ENCODE measurements at places on chromosomes 1 and 21.

GRCh38 chr1:82466891-82467290, 666.2 kb downstream of the ADGRL2 start:
- DNase-seq: no peak

GRCh38 chr1:111499026-111499785, 4.2 kb downstream of the ADORA3 start:
- no peak for DNase-seq

DNA sequence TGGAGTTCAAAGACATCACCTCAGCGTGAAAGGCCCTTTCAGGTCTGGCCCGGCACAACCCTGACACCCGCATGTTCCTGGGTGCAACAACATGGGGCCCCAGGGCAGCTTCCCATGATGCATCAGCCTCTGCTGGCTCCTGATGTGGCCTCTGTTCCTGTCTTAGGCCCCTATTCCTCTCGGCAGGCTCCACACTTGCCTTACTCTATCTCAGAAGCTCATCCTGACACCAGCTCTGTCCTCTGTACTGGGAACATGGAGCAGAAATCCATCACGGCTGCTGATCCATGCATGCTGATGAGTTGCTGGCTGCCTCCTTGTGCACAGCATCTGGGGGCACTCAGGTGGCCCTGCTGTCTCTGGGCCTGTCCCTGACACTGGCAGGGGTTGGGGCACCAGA, 74.6 kb downstream of the ADARB1 start:
- DNase-seq: no peak

DNA sequence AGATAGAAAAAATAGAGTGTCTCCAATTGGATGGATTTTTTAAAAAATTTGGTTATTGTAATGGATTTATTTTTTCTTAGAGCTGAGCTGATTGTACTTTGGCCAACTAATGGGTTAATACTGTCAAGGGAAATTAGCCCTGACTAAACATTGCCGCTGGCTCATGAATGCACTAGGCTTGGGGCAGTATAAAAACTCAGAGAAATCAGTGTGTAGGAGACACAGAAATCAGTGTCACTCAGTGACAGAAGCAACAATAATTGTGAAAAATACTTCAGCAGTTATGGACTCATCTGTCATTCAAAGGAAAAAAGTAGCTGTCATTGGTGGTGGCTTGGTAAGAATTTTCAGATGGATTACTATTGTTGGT, at the start of gene KMO:
TSS of gene KMO (plus strand) at position 217 of the 370 bp plus-strand sequence. CDS start at position 284, 67 bp downstream.
- DNase-seq: no peak

DNA sequence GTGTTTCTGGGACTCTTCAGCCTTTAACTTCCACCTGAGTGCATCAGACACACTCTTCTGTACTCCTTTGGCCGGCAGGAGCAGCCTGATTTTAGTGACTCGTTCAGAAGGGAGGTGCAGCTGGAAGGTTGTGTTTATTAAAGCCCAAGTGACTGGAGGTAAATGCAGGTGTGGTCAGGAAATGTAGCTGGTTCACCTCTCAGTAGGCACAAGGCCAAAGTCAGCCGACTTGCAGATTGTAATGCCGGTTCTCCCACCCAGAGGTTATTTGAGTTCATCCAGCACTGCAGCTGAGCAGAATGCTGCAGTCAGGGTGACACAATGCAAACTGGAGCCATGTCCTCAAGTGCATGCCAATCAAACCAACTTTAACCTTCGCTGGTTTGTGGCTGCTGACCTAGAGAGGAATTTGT, 91.5 kb downstream of the SPATA46 start:
- DNase-seq: no peak

DNA sequence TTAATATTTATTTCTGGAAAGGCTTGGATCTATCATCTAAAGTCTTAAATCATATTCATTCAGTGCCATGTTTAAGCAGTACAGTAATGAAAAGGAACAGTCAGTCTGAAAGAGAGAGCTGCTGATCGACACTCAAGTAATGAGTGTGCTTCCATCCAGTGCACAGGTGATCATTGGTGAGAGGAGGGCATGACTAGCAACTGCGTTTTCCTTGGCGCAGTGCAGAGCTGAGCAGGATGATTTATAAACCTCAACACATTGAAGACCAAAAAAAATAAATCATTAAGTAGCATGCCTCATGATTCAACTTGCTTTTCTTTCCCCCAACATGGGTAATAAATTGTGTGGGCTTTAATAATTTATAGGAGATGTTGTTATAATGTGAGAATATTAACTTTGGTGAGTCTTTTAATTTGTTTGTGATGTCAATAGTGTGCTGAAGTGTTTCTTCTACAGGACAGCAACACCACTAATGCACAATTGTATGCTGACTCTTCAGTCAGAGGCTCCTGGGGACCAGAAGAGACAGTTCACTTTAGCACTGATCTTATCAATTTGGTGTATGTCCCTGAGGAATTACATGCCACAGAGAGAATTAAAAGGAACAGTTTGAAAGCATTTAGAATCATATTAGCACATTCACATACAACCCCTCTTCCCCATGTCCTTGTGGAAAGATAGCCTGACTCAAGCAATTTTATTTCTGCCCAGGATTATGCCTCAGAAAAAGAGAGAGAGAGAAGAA, 199.7 kb upstream of the ADGRL2 start:
- DNase-seq: no peak

DNA sequence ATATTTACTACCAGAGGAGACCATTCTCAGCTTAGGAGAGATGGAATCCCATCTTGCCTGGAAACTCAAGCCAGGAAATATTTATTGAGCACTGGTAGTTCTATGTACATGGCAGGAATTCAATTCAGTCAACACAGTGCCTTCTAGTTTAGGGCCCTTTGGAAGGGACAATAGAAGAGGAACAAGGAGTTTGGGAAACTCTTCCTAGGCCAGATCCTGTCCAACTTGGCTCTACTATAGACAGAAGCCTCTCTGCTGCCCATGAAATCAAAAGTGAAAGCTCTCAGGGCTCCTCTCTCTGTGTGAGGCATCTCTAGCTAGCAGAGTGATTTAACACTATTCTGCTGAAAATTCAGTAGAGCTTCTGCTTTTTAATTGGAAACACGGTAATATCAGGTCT, 244.6 kb upstream of the MAP1LC3C start:
- DNase-seq: no peak

DNA sequence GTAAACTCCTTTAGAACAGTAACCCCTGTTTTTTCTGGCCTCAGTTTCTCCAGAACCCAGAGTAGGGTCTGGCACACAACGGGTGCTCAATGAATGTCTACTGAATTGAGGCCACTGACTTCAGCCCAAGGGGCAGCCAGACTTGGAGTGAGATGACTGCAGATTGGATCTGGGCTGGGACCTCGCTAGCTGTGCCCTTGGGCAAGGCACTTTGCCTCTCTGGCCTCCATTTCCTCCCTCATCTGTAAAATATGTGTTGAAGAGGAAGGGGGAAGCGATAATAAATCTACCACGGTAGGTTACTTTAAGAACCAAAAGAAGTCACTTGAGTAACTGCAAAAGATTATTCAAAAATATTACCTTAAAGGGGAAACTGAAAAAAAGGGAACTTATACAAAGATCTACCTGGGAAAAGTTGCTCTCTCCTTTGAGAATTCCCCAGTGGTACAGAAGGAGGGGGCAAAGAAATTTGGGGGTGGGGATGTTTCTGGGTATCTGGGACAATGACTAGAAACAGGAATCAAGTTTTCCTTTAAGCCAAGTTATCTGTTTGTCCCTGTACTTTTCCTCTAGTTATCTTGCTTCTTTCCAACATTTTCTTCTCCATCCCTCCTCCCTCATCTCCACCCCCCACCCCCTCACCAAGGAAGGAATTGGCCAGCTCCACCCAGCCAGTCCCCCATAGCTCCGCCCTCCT, 394 bp upstream of the GRHL3 start:
- no peak for DNase-seq

GRCh38 chr1:174491606-174492005, 43.8 kb downstream of the GPR52 start:
- DNase-seq: no peak

DNA sequence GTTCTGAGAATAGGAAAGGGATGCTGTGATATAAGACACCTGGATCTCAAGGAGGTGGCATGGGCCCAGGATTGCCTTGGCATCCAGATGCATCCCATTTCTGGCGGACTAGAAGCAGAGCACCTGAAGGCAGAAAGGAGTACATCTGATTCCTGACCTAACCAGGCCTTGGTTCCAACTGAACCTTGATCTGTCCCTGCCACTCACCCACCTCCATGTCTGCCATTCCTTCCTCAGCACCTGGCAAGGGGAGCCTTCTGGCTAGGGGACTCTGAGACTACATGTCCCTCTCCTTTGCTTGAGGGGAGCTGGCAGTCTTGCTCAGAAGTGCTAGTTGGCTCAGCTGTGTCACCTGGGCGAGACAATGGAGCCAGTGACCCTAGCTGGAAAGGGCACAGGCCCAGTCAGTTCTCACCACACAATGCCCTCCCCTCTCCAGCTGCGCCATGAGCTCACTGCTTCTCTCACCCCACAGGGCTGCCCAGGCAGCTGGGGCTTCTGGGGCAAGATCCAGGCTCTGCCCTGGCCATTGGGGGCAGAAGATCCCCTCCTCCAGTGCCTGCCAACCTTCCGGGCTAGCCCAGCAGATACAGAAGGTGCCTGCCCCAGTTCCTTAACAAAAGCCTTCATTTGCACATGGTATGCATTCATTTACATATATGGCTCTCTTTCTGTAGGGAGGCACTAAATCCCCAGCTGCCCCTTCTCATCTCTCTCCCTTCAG, 2.9 kb downstream of the IGSF8 start:
- no peak for DNase-seq

DNA sequence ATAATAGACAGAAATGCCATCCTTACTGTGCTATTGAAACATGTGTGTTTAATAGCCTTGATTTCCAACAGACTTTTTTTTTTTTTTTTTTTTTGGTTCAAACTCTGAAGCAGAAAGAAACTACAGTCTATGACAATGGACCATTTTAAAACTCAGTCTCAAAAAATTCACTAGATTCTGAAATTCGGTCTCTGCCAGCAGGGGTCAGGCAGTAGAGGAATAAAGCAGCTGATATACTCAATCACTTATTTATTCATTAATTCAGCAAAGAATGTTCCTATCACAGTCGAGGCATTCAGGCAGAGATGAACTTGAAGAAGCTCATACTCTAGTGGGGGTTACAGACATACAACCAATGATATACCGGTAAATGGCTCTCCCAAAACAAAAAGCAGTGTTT, 260.9 kb upstream of the DMRTA2 start:
- DNase-seq: no peak

- no peak for DNase-seq
These were observed 38.3 kb upstream of the MAP10 start for GRCh38 chr1:232766904-232767303.

DNA sequence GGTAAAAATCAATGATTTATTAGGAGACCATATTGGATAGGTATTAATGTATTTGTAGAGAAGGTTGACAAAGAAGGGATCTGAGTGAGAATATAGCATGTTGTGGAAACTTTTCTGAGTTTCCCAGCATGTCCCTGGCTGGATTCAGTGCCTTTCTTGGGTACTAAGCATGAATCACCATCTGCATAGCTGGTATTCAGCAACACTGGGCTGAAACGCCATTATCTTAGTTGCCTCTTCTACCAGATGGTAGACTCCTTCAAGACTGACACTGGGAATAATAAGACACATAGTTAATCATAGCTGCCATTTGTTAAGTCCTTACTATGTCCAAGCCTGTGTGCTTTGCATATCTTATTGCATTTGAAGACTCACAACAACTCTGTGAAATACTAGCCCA, 45.5 kb downstream of the ATP5PF start:
- DNase-seq: no peak

- peak; percentile 25 for DNase-seq
These were observed 462 bp upstream of the TLCD4 start for GRCh38 chr1:95116580-95117206.

- DNase-seq: no peak
These were observed 37.4 kb upstream of the CCDC27 start for GRCh38 chr1:3714814-3715213.

GRCh38 chr1:47568763-47569162, 130.9 kb downstream of the FOXD2 start:
- DNase-seq: no peak

DNA sequence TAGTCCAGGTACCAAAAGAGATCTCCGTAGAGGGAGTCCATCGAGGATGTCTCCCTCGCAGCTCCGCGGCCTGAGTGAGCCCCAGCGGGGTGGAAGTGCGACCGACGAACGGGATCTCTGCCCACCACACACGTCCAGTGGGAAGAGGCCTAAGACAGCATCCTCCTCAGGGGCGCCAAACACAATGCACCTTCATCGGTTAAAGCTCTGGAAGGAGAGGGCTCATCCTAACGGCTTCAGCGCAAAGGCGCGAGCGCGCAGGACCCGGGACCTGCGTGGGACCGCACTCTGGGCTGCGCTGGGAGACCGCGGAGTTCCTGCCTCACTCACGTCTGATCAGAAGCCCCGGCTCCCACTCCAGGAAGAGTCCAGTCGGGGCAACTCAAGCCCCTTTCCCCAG, 7.6 kb downstream of the SLC25A24 start:
- DNase-seq: no peak

GRCh38 chr1:22791831-22792347, 81.2 kb downstream of the EPHB2 start:
- no peak for DNase-seq
